NCI-H146 (cell line): ENCODE measurements at places on chromosomes 5 and 9.

GRCh38 chr9:138007566-138007917 lies 130.0 kb downstream of the CACNA1B start:
- no peak for DNase-seq

GRCh38 chr5:34737731-34738130 lies 81.6 kb downstream of the RAI14 start:
- DNase-seq: no peak

DNA sequence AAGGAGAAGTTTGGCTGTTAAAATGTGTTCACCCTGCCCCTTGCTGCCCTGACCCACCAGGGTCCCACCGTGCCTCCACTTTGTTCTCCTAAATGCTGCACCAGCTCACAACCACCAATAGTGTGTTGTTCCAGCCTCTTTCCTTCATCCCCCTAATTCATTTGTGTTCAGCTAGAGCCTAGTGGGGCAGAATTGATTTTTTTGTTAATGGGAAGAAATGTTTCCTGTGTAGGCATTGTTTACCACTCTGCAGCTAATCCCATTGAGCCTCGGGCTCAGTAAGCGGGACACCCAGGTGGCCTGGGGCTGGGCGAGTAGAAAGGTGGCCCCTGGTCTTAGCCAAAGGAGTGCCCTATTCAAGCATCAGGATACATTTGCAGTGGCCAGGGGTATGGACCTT lies 127.6 kb downstream of the MVB12B start:
- DNase-seq: peak; percentile 4

- DNase-seq: no peak
Measured at GRCh38 chr5:173581408-173582215, 34.8 kb downstream of the BOD1 start.

GRCh38 chr9:4828761-4829160 lies 36.0 kb downstream of the RCL1 start:
- DNase-seq: no peak

- no peak for DNase-seq
Measured at GRCh38 chr5:84374568-84374967, 10.1 kb downstream of the EDIL3 start.

DNA sequence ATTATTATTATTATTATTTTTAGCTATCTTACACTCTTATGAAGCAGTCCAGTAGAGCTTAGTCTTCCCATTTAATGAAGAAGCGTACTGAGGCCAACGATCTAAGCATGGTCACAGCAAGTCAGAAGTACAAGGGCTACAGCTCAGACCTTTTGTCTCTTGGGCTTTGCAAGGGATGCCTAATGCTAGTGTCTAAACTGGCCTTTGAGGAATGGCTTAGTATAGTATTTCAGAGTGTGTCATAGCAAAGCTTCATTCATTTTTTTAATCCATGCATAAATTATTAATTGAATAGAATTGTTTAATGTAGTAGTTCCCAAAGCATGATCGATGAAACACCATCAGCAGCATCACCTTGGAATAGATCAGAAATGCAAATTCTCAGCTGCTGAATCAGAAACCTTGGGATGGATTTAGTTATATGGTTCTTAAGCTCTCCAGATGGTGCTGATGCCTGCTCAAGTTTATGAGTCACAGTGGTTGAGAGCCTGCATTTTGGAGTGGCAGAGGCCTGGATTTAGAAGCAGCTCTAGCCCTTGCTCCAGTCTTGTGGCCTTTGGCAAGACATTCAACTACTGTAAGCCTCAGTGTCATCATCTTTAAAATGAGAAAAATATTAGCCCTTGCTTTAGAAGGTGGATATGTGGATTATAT lies 6.1 kb downstream of the IL12B start:
- DNase-seq: no peak

GRCh38 chr9:114735704-114736103 lies 53.7 kb upstream of the TEX48 start:
- no peak for DNase-seq

DNA sequence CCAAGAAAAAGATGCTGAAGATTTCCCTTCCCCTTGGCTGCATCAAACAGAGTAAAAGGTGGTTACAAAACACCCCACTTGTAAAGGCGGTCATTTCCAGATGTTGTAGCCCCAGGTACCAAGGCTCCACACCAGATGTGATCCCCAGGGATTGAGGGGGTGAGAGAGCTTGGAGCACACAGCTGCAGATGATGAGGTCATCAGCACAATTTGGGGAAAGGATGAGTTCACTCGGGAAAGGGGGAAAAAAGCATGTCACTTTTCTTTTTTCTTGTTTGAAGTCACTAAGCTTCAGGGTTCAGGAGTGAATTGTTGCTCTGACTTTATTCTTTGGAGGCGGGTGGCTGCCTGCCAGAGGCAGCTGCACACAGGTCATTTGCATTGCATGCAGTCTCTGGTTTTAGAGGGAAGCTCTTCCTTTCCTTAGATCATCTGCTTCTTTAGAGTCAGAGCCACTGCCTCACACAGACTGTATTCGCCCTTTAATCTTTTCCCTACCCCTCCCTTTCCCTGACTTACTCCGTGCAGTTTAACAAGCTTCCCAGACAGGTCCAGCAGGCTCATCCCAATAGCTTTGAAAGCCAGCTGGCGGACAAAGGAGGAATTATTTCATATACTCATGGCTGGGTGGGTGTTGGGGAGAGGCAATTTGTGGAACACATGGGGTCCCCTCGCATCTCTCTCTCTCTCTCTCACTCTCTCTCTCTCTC lies 409.3 kb upstream of the SLC24A2 start:
- peak; percentile 12 for DNase-seq

- DNase-seq: no peak
Measured at GRCh38 chr5:40430101-40430710, 249.5 kb upstream of the PTGER4 start.

DNA sequence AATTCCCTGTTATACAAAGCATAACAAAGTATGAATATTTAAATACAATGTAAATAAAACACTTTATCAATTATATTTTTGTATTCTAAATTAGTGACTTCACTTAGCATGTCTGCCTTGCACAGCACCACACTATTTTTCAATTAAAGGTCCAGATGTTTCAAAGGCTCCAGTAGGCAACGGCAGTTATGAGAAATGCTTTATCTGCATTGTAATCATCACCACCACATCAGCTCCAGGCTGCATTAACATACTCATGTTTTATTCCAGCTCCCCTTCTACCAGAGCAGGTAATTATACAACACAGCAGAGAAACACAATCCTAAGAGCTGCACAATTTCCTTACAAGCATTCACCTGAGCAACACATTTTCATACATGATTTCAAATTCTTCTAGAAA lies 102.8 kb downstream of the MAPKAP1 start:
- no peak for DNase-seq

DNA sequence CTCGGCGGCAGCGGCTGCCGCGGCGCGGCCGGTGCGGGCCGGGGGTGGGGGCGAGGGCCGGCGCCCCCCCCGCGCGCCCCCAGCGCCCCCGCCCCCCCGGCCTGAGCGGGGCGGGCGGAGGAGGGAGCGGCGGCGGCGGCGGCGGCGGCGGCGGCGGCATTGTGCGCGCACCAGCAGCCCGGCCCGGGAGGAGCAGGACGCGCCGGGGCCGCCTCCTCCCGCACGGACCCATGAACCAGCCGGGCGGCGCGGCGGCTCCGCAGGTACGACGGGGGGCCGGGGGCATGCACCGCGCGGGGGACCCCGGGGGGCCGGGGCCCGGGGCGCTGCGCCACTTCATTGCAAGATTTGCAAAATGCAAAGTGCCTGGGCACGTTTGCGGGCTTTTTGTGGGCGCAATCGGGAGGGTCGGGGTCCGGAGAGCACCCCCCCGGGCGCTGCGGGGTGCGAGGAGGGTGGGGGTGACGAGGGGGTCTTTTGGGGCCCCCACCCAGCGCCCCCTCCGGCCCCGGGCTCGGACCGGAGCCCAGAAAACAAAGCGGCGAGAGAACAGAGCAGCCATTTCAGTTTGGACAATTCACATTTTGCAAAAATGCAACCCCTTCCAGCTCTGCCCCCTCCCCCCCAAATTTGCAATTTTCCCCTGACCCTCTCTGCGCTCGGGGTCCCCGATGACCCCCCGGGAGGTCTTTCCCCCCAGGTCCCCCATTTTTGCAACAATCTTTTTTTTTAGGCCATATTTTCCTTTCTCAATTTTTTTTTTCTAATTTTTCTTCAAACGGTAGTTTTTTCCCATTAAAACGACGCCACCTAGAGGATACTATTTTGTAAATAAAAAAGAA lies at the start of gene ZNF618:
Gene ZNF618 (plus strand): TSS at position 159 of the 842 bp plus-strand sequence. CDS start 72 bp downstream, at position 231.
- peak; percentile 8 for DNase-seq

- DNase-seq: no peak
Measured at GRCh38 chr9:61665330-61665751, 475.5 kb downstream of the SPATA31A7 start.

GRCh38 chr5:14295610-14296009 lies 152.5 kb downstream of the TRIO start:
- no peak for DNase-seq

- DNase-seq: peak; percentile 60
Measured at GRCh38 chr9:125747053-125747764, at the start of gene PBX3. PBX3 (plus strand) TSS chr9:125747373.

GRCh38 chr5:151684690-151685361 lies 1.9 kb downstream of the SPARC start:
- no peak for DNase-seq

GRCh38 chr5:160129841-160130240 lies 10.6 kb upstream of the PWWP2A start:
- DNase-seq: no peak

DNA sequence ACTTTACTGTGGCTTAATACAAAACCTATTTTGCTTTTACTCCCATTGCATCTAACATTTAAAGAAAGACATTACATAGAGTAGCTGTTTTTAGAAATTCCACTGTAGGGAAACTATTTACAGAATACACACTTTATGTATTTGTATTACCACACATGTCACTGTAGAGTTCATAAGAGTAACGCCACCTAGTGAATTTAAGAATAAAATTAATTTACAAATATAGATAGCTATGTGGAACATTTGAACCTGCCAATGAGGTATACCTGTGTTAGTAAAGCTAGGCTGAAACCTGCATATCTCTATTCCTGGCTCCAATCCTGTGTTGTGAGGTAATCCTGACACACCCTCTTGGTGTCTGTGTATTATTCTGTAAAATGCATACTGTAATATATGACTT lies 234.4 kb downstream of the MAST4 start:
- DNase-seq: no peak

- DNase-seq: no peak
Measured at GRCh38 chr5:178341091-178341850, 108.7 kb upstream of the PHYKPL start.

- DNase-seq: no peak
Measured at GRCh38 chr5:88279584-88279983, 10.9 kb upstream of the TMEM161B start.

- peak; percentile 13 for DNase-seq
Measured at GRCh38 chr9:111691672-111692329, 30.4 kb downstream of the GNG10 start.

GRCh38 chr5:123120197-123120596 lies 31.2 kb downstream of the PRDM6 start:
- DNase-seq: no peak

DNA sequence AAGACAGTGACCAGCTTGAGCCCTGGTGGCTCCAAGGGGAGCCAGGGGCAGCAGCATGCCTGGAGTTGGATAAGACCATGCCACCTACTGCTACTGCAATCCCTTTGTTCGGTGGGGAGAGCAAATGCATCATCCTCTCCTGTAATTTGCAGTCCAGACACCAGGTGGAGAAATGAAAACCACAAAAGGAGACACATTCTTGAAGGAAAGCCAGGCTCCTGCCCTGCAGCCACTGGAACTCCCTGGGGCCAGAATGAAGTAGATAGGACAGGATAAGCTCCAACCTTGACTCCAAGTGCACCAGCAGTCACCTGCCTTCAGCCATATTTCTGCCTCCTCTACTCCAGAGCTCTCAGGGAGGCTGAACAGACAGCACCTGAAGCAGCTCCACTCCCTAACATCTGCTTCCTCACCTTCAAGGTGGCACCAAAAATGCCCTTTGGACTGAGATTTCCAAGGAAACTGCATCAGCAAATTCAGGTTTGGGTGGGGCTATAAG lies 65.1 kb upstream of the IQGAP2 start:
- no peak for DNase-seq

DNA sequence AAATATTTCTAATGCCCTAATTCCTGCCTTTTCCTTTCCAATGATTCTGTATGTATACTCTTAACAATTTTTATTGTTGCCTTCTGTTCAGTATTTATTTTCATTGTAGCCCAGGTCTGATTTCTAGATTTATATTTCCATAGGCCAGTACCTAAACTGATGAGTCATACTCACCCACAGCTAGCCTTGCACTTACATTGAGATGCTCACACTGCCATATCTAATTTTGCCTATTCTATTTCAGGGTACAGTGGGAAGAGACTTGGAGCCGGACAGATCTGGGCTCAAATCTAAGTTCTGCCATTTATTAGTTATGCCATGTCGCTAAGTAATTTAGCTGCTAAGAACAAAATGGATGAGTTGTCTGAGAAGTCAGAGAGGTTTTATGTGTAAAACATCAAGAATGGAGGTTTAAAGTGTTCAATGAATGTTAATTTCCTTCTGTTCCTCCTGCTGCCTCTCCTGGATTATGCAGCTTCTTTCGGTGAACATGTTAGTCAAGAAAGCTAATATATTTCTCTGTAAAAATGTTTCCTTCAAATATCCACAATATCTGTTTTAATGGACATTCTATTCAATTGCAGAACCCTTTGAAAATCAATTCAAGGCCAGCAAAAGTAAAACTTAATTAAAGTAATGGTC lies 62.3 kb upstream of the CDK5RAP2 start:
- no peak for DNase-seq
